COR-L47 (cell line): ENCODE measurements at places on chromosomes 5 and 9.

DNA sequence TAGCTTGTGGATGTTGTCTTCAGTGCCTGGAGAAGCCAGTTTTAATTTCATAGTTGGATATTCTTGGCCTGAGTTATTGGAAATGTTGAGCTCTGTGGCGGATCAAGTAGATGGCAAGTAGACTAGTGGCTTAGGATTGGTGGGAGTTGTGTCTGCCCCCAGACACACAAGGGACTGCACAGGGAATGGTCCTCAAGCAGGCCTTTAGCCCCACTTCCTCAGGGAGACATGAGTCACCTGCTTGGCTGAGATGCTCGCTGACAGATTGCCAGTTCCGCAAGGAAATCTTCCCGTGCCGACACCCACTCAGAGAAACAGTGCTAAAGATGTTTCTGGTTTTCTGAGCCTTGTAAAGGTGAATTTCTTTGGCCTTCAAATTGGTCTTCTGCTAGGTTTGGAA is 18.8 kb upstream of the CATSPER3 start:
- DNase-seq: no peak

- no peak for DNase-seq
These were observed 612 bp upstream of the BBLN start for GRCh38 chr9:128159522-128159783.

- DNase-seq: no peak
These were observed 113.8 kb downstream of the RAPGEF6 start for GRCh38 chr5:131521252-131521651.

- DNase-seq: no peak
These were observed 49.7 kb upstream of the PLEKHG4B start for GRCh38 chr5:42250-42649.

DNA sequence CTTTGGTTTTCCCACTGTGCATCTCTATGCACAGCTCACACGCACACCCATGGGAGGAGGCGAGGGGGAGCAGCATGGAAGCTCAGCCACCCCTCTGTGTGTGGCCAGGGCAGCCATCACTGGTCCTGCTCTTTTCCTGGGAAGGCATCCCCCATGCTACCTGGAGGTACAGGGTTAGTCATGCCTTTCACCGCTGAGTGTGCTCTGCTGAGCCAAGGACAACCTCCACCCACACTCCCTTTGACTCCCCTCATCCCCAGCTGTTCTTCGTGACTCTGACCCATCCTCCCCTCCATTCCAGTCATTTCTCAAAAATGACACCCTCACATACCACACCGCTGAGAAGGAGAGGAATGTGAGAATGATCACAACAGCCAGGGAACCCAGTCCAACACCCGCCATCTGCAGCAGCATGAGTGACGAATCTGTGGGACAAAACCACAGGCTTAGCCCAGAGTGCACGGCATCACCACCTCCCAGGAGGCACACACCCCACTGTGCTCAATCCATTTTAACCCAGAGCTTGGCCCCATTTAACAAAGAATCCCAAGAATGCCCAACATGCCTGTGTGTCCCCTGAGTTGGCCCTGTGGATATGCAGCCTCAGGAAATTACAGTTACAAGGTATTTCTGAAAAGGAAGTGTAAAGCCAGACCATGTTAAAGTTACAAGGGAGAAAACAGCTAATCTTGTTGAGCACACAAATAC is 133.4 kb downstream of the SUSD1 start:
- DNase-seq: no peak

DNA sequence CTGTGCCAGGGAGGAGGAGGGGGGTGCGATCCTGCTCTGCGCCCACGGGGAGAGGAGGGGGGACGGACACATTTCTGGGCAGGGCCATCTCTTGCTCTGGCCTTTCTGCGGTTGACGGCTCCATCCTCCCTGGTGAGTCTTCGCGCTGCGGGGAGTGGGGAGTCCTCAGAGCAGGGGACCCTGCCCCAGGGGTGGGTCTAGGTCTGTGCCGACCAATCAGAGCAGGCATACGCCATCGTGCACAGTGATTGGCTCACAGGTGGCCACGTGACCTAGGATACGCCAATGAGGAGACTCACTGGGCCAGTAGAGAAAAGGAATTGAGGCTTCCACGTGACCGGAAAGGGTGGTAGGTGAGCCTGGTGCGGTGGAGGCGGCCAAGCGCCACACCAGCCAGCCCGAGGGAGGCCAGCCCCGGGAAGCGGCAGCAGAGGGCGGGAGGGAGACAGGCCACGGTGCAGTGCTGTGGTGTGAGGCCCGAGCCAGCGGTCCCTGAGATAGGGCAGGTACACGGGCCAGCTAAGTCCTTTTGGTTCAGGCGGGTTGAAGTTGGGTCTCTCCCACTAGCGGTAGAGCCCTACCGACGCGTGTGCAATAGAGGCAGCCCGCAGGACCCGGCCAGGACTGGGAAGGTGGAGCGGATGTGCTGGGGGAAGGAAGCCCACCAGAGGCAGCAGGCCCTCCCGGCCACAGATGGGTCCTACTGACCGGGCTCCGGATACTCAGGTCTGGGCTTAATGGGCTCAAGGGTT is 65.2 kb upstream of the RNF130 start:
- no peak for DNase-seq

- DNase-seq: no peak
These were observed 35.2 kb downstream of the MARCHF11 start for GRCh38 chr5:16144416-16144815.

- DNase-seq: no peak
These were observed 187.3 kb upstream of the TLE4 start for GRCh38 chr9:79384501-79384900.
